Muscle of leg (tissue), 16 donors: ENCODE measurements at places on chromosomes 2 and 18. TPM values are rescaled to one million over a fixed set of nuclear protein-coding genes. Genes with fewer than 3 reads are reported as not detected.

DNA sequence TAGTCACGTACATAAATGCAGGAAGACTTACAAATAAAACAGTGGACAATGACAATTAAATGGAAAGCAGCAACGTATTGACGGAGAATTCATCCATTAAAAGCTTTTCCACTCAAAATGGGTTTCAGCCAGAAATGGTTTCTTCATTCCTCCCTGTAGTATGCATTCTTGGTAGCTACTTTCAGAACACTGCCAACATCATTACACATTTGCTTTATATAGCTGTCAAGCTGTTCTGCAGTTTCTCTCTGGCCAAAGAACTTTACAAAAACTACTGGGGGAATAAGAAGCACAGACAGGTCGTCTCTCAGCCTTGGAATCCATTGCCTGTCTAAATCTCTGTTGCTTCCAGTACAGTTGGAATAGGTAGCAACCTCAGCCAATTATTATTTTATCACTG, 84.1 kb upstream of the NCKAP5 start:
- no peak overlapping the region for H3K4me3 ChIP-seq
- H3K27me3 ChIP-seq: no peaks in the 10 kb centered on the region
- peak overlapping the region; percentile 80 for H3K27ac ChIP-seq
- H3K36me3 ChIP-seq: no peaks in the 10 kb centered on the region
- DNase-seq: peak; percentile 99

Gene DBI
- 179 TPM for total RNA-seq

GRCh38 chr2:112305132-112305531, 29.7 kb downstream of the ZC3H6 start:
- H3K27ac ChIP-seq: no peak overlapping the region
- H3K4me1 ChIP-seq: no peaks in the 10 kb centered on the region

DNA sequence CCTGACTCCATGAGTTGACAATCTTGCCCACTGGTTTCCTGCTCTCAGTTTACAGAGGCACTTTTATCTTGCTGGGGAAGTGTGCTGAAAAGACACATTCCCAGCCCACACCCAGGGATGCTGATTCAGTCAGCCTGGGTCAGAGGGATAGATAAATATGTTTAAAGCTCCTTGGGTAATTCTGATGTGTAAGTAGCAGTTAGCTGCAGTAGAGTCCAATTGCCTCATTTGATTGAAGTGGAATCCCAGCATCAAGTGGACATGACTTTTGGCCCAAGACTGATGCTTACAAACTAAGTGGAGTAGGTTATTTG, 29.4 kb downstream of the PSD4 start:
- DNase-seq: no peak
- no peaks in the 10 kb centered on the region for H3K36me3 ChIP-seq
- peaks cover 2% of the 10 kb centered on the region for H3K27me3 ChIP-seq
- no peak overlapping the region for H3K27ac ChIP-seq

GRCh38 chr2:150885774-150886386, 375.8 kb downstream of the RBM43 start:
- H3K4me3 ChIP-seq: no peak overlapping the region
- H3K36me3 ChIP-seq: no peaks in the 10 kb centered on the region
- H3K4me1 ChIP-seq: no peaks in the 10 kb centered on the region
